A549 treated with Hydrocortisone at 1 μM for 4 hours (cell line): ENCODE measurements at places on chromosomes 12 and 14. TPM values are rescaled to one million over a fixed set of nuclear protein-coding genes. Genes with fewer than 3 reads are reported as not detected.

KRT83 gene
- 2.1 to 7.9 TPM (median 6.3 TPM) in 5 replicates for total RNA-seq

STAT2 gene
- 10.4 to 14.3 TPM (median 12.1 TPM) in 5 replicates for total RNA-seq

SMIM41 gene
- not detected in 5 replicates for total RNA-seq

CLEC7A gene
- not detected in 5 replicates for total RNA-seq

ANG gene
- 6.7 to 11.3 TPM (median 10.5 TPM) in 5 replicates for total RNA-seq

CCDC175 gene
- total RNA-seq = not detected in 5 replicates

JDP2 gene
- total RNA-seq = 26.3 to 39.7 TPM (median 36.0 TPM) in 5 replicates

TDRD9 gene
- total RNA-seq = 0.16 to 0.25 TPM (median 0.21 TPM) in 5 replicates

ANKS1B gene
- 0.61 to 1.0 TPM (median 0.80 TPM) in 5 replicates for total RNA-seq

MDGA2 gene
- total RNA-seq = 0.02 to 0.07 TPM in 2 of 5 replicates, not detected in the others

ALX1 gene
- total RNA-seq = 4.0 to 5.0 TPM (median 4.4 TPM) in 5 replicates

KRT80 gene
- total RNA-seq = 39.0 to 49.0 TPM (median 41.2 TPM) in 5 replicates

ZCRB1 gene
- 60.0 to 64.7 TPM (median 60.3 TPM) in 5 replicates for total RNA-seq

MYH7 gene
- total RNA-seq = 0.01 TPM in 1 of 5 replicates, not detected in the others

REM2 gene
- 0.30 to 0.46 TPM (median 0.36 TPM) in 5 replicates for total RNA-seq

KRT78 gene
- total RNA-seq = 0.07 to 0.45 TPM (median 0.25 TPM) in 4 of 5 replicates, not detected in the other

PRKD1 gene
- 2.6 to 3.1 TPM (median 2.8 TPM) in 5 replicates for total RNA-seq

MMP19 gene
- total RNA-seq = 0.35 to 0.68 TPM (median 0.60 TPM) in 5 replicates

IL31 gene
- not detected in 5 replicates for total RNA-seq

TGFB3 gene
- 0.61 to 0.91 TPM (median 0.71 TPM) in 5 replicates for total RNA-seq
